ENCODE measurements at places on chromosomes 2 and 18.

GRCh38 chr2:170817093-170818035 is 677 bp downstream of the GAD1 start:
- DNase-seq, result no peak

DNA sequence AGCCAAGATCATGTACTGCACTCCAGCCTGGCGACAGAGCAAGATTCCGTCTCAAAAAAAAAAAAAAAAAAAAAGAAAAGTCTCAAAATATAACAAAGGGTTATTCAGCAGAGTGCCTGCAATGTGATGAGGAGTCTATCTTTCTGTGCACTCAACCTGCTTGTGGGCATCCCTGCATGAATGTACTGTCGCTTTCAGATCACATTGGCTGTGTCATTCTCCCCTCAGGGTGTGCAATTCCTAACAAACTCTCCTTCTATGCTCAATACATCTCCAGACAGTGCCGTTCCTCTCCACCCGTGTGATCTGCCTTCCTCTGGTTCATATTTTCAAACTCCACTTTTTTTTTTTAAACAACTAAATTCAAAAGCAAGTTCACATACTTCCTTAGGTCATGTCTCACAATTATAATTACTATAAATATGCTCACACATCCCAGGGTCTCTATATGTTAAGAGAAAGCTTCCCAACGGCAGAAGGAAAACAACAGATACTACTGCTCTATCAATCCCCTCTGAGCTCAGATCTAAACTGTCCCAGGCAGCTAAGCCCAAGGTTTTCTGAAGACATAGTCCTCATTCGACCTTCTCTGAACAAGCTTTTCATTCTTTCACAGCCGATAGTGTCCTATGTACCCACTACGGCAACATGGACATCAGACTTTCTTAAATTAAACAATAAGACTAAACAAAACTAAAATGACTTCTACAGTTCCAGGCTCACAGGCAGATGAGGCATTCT is 35.2 kb downstream of the PTMA start:
- DNase-seq, result no peak

DNA sequence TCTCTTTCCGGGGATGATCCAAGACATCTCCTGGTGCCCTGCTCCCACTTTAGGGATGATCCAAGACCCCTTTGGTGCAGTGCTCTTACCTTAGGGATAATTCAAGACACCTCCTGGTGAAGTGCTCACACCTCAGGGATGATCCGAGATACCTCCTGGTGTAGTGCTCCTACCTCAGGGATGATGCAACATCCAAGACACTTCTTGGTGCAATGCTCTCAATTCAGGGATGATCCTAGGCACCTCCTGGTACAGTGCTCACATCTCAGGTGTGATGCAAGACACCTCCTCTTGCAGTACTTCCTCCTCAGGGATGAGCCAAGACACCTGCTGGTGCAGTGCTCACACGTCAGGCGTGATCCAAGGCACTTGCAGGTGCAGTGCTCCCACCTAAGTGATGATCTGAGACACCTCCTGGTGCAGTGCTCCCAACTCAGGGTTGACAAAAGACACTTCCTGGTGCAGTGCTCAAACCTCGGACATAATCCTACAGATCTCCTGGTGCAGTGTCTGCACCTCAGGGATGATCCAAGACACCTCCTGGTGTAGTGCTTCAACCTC is 122.3 kb downstream of the ASB1 start:
- DNase-seq, result no peak

DNA sequence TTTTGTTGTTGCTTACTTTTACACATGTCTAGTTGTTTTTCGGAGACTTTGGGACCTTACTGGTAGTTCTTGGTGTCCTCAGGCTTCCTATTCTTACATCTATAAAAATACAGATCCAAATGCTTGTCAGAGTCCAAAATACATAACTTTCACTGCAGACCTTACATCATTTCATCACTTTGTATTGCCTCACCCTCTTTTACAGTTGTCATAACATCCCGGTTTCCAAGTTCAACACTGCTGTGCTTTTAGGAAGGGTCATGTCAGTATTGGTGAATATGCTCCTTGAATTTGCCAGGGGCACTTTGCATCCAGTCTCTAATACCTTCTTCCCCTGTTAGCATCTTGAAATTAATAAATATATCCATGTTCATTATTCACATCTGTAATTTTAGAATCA is 518.2 kb upstream of the RAB12 start:
- DNase-seq, result no peak

DNA sequence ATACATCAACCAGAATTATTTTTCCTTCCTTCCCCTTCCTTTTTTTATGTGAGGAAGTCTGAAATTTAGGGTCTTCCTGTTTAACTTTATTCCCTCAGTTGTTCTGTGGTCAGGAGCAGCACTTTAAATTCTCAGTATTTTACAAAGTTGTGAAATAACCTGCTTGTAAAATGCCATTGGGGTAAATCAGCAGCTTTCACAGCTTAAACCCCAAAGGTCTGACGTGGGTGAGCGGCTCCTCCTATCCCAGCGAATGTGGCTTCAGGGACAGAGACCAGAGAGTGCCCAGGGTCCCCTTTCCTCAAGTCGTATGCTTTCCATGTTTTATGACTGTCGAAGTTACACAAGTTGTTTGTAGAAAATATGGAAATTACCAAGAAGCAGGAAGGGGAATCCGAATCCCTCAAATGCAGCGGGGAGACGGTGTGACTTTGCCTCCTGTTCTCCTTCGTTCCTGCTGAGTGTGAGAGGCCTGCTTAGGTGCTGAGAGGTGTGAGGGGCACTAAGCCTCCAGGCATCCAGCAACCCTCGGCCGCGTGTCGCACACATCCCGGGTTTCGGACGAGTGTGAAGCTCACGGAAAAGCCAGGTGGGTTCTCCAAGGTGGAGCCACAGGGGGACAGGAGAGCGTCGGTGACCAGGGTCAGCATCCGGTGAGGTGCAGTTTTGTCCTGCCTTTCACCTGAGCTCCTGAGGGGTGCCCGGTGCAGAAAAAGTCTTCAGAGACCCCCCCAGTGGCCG is 10.8 kb upstream of the KCNG2 start:
- DNase-seq, result no peak

DNA sequence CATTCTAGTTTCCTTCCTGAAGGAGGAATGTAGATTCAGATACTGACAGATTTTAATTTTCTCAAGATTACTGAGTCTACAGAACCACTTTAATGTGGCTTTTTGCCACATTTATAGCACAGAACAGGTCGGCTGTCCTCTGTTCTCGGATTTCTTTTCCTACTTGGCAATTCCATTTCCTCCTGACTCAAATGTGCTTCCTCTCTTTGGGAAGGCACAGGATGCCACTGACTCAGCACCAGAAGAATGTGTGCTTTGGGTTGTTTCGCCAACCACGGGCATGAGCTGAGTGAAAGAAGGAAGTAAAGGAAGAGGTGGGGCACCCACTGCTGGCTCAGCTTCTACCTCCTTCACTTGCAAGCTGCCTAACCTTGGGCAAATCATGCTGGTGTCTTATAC is 970.6 kb upstream of the ACVR2A start:
- DNase-seq, result no peak

GRCh38 chr2:38438133-38438882 is 61.2 kb upstream of the ATL2 start:
- DNase-seq, result no peak

- no peak for DNase-seq
Measured at GRCh38 chr18:7567474-7568425, 634 bp downstream of the PTPRM start.

DNA sequence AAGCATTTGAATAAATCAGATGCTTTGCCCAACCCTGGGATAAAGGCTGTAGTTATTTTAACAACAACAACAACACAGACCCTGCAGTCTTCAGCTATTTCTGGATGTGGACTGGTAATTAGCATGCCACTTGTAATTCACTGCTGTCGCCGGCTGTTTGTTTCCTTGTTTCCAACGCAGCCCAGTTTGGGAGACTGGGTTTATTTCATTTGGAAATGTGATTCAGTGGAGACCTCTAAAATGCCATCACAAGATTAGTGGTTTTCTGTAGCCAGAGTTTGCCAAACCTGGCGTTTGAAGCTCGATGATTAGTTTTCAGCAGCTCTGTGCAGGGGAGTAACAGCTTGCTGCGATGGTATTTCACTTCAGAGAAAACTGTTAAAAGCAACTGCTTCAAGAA is 83.5 kb downstream of the LDLRAD4 start:
- no peak for DNase-seq

DNA sequence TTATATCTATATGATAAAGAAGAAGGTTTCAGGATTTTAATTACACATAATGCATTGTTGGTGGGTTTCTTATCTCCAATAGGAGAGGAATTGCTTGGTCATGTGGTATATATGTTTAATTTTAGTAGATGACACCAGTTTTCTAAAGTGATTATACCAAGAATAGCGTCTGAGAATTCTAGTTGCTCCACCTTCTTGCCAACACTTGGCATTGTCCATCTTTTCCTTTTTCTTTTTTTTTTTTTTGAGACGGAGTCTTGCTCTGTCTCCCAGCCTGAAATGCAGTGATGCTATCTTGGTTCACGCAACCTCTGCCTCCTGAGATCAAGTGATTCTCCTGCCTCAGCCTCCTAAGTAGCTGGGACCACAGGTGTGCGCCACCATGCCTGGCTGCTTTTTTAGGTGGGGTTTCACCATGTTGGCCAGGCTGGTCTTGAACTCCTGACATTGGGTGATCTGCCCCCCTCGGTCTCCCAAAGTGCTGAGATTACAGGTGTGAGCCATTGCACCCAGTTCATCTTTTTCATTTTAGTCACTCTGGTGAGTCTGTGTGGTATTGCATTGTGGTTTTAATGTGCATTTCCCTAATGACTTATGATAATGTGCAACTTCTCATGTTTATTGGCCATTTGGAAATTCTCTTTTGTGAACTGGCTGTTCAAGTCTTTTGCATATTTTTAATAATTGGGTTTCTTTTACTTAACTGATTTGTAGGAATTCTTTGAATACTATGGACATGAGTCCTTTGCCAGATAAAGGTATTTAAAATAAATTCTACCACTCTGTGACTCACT is 37.3 kb upstream of the ZNF512 start:
- no peak for DNase-seq

GRCh38 chr2:113167962-113168340 is 5.8 kb upstream of the PSD4 start:
- DNase-seq, result no peak

GRCh38 chr18:23498877-23499276 is 4.4 kb upstream of the RMC1 start:
- peak; percentile 45 for DNase-seq

DNA sequence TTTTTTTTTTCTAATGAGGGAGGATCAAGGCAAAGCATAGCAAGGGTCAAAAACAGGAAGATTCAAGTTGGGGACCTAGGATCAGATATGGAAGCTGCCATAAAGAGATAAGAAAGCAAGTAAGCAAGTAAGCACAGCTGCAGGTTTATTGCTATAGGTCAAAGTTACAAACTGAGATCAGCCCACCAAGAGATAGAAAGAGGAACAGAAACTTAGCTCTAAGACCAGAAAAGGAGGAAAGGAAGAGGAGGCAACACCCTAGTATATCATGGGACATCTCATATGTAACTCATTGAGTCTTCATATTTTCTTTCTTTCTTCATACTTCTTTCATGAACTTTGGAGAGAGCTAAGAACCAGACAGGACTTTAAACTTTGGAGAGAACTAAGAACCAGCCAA is 295.9 kb upstream of the CRIM1 start:
- DNase-seq, result no peak

DNA sequence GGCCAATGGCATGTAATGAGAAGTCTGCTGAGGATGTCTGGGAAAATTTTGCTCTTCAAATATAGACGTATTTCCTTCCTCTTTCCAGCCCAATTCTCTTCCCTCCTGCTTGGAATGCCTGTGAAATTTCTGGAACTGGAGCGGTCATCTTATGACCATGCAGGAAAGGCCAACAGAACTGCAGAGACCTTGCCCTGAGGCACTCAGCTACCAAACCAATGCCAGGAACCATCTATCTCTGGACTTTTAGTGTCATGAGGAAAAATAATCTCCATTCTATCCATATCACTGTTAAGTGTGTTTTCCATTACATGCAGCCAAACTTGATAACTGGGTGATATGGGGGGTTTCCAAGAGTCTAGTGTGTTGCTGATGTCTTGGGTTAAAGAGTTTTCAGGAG is 363.7 kb downstream of the SLC4A3 start:
- DNase-seq, result no peak

DNA sequence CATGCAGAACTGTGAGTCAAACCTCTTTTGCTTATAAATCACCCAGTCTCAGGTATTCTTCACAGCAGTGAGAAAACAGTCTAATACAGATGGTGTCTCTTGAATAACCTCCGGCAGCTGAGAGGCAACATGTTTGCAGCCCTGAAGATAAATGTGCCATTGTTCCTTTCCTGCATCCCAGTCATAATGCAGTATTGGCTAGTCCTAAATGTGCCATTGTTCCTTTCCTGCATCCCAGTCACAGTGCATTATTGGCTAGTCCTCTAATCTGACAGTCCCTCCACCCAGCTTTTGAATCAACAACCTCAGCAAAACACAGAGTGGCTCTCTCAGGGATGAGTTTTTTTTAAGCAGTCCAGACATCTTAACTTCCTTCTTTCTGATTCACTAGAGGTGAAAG is 550.7 kb downstream of the RIT2 start:
- DNase-seq, result no peak

- DNase-seq, result no peak
Measured at GRCh38 chr2:174561283-174561971, 36.2 kb downstream of the WIPF1 start.

DNA sequence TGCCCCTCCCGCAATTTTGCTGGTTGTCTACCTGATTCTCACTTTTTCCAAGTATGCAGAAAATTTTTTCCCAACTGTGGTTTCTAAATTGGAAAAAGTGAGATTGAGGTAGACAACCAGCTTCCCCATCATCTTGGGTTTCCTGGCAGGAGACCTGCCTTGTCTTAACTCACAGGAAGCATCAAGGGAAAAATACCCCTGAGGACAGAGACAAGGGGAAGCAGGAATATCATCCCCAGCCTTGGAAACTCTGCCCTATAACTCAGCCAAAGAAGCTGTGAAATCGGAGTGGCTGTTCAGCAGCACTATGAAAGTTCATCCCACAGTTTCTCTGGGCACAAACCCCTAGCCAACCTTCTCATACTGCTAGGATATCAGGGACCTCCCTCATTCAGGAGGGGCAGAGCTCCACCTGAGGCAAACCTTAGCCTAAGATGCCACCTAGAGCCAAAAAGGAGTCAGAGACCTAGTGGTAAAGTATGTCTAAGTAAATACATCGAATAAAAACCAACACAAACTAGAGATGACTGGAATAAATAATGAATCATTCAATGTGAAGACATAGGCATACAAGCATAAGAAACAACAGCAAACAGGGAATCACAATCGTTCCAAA is 68.2 kb downstream of the ZSWIM2 start:
- DNase-seq, result no peak

DNA sequence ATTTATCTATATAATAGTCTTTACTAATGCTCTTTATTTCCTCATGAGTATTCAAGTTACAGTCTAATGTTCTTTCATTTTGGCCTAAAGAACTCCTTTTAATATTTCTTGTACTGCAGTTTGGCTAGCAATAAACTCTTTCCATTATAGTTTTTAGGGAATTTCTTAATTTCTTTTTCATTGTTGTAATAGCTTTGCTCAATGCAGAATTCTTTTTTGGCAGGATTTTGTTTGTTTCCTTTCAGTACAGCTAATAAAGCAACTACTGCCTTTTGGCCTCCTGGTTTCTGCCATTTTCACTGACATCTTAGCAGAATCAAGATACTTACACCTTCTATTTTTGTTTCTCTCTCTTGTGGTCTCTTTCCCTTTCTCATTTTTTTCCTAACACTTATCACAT is 390.4 kb upstream of the RGPD4 start:
- no peak for DNase-seq

- no peak for DNase-seq
Measured at GRCh38 chr2:224429441-224429810, 27.5 kb upstream of the FAM124B start.

Data from stimulated activated CD8-positive, alpha-beta memory T cell treated with anti-CD3 and anti-CD28 coated beads, Interleukin-4, amount 100 ng/mL, for 24 hours (primary cell).